ENCODE measurements at places on chromosomes 2 and 18. TPM values are rescaled to one million over a fixed set of nuclear protein-coding genes. Genes with fewer than 3 reads are reported as not detected.

GRCh38 chr2:6793371-6793770, 72.3 kb downstream of the CMPK2 start:
- H3K27me3 ChIP-seq, result no peaks in the 10 kb centered on the region
- H3K36me3 ChIP-seq, result no peaks in the 10 kb centered on the region
- H3K4me3 ChIP-seq, result no peak overlapping the region
- no peaks in the 10 kb centered on the region for H3K4me1 ChIP-seq
- no peak for DNase-seq
- H3K27ac ChIP-seq, result no peak overlapping the region

CAPG gene
- total RNA-seq, result 154 TPM

GPR45 gene
- total RNA-seq, result not detected

DNA sequence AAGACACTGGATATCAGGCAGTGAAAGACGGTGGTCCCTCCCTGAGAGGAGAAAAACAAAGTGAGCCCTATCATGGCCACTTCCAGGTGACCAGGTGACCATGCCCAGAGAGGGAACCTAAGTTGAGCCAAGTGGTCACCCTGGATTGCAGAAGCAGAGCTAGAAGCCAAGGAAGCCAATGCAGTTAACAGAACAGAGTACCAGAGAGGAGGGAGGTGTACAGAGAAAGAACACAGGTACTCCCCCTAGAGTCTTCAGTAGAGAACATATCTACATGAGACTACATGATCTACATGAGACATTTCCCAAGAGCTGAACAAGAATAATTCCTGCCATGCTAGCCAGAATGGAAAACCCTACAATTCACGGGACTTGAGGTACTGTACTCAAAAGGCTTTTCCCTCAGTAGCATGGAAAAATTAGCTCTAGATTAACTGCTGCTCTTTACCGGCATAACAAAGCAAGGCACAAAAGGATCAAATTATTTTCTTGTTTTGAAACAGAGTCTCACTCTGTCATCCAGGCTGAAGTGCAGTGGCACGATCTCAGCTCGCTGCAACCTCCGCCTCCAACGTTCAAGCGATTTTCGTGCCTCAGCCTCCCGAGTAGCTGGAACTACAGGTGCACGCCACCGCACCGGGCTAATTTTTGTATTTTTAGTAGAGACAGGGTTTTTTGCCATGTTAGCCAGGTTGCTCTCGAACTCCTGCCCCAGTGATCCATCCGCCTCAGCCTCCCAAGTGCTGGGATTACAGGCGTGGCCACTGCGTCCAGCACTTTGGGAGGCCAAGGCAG, 23.5 kb downstream of the ROCK2 start:
- no peaks in the 10 kb centered on the region for H3K27me3 ChIP-seq
- no peaks in the 10 kb centered on the region for H3K36me3 ChIP-seq
- no peak overlapping the region for H3K27ac ChIP-seq
- DNase-seq, result no peak
- no peak overlapping the region for H3K4me3 ChIP-seq

GRCh38 chr2:222451224-222451674, 26.9 kb downstream of the SGPP2 start:
- no peaks in the 10 kb centered on the region for H3K27me3 ChIP-seq
- H3K36me3 ChIP-seq, result no peaks in the 10 kb centered on the region
- no peaks in the 10 kb centered on the region for H3K4me1 ChIP-seq
- H3K4me3 ChIP-seq, result no peak overlapping the region

MALL gene
- not detected for total RNA-seq

GRCh38 chr18:53566626-53567025, 657.8 kb downstream of the MBD2 start:
- H3K27ac ChIP-seq, result no peak overlapping the region
- H3K27me3 ChIP-seq, result no peaks in the 10 kb centered on the region
- no peaks in the 10 kb centered on the region for H3K4me1 ChIP-seq
- no peak overlapping the region for H3K4me3 ChIP-seq
- H3K36me3 ChIP-seq, result no peaks in the 10 kb centered on the region

- no peak for DNase-seq
- no peak overlapping the region for H3K27ac ChIP-seq
- H3K4me3 ChIP-seq, result no peak overlapping the region
- no peaks in the 10 kb centered on the region for H3K36me3 ChIP-seq
Observed at GRCh38 chr2:134976074-134976702, 57.6 kb downstream of the CCNT2 start.

DNA sequence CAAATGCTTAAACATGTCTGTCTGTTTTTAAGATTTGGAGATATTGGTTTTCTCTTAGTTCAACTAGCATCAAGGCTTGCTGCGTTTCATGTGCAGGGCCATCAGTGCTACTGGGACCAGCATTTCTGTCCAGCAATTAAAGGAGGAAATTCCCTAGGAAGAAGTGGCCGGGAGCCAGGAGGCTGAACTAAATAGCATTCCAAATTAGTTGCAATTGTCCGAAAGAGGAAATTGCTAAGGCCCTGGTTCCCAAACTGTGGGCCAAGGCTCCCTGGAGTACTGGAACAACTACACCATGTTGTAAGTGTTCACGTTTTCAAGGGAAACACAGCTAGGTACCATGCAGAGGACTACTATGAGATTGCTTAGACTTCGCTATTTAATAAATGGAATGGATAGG, 257.9 kb downstream of the PTPRM start:
- no peak for DNase-seq
- no peak overlapping the region for H3K27ac ChIP-seq
- no peak overlapping the region for H3K4me3 ChIP-seq
- H3K4me1 ChIP-seq, result no peaks in the 10 kb centered on the region
- H3K27me3 ChIP-seq, result no peaks in the 10 kb centered on the region

KCNG2 gene
- total RNA-seq, result not detected

MXD1 gene
- 46.0 TPM for total RNA-seq

- no peaks in the 10 kb centered on the region for H3K27me3 ChIP-seq
- H3K36me3 ChIP-seq, result no peaks in the 10 kb centered on the region
Observed at GRCh38 chr18:36724591-36725001, 104.2 kb downstream of the TPGS2 start.

LCT gene
- total RNA-seq, result not detected

DNA sequence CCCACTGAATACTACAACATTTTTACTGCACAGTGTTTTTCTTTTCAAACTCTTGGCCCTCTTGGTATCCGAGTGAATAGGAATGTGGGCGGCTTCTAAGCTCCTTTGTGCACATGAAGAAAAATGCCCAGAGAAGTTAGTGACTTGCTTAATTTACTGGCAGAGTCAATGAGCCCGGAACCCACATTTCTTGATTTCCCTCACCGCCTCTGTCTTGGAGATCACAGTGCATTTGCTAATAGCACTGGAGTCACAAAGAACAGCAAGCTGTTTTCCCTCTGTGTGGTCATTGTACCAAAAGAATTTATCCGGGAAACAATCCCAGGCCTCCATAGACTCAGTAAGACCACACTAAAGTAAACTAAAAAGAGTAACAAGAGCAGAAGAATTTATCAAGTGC, 18.9 kb downstream of the STON1 start:
- no peak overlapping the region for H3K4me3 ChIP-seq
- DNase-seq, result no peak
- no peaks in the 10 kb centered on the region for H3K4me1 ChIP-seq
- H3K27me3 ChIP-seq, result no peaks in the 10 kb centered on the region
- H3K27ac ChIP-seq, result no peak overlapping the region

SKA1 gene
- 0.54 TPM for total RNA-seq
